ENCODE measurements at places on chromosomes 1 and 21. TPM values are rescaled to one million over a fixed set of nuclear protein-coding genes. Genes with fewer than 3 reads are reported as not detected.

DNA sequence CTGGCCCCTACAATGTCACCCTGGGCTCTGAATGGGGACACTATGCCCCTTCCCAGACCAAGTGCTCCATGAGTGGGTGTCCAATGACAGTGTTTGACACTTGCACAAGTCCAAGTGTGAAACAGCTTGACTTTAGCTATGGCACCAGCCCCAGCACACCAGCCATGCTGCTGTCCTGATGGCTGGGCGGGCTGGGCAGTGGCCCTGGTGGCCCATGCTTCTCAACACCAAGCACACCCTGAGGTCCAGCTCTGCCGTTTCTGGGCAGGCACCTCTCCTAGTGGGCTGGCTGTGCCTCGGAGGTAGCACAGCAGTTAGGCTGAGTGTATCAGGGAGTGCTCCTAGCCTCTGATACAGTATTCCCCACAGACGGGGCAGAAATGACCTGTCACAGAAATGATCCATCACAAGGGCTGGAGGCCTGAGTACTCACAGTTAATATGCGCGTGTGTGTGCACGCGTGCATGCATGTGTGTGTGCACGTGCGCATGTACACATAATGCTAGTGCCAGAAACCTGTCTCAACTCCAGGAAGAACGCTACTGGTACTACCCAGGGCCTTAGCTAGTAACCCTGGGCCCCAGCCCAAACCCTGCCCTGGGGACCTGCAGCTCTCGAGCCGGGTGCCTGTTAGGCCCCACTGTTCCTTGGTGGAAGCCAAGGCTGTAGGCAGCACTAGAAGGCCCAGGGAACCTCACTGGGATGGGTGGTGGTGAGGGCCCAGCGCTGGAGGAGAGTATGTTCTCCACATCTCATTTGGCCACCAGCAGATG is 134.0 kb downstream of the DMRTB1 start:
- peak; percentile 48 for DNase-seq

- DNase-seq: no peak
Measured at GRCh38 chr1:91502672-91503184, 2.1 kb downstream of the CDC7 start.

GRCh38 chr1:212618466-212619210 is 10.1 kb downstream of the ATF3 start:
- no peak for DNase-seq

DNA sequence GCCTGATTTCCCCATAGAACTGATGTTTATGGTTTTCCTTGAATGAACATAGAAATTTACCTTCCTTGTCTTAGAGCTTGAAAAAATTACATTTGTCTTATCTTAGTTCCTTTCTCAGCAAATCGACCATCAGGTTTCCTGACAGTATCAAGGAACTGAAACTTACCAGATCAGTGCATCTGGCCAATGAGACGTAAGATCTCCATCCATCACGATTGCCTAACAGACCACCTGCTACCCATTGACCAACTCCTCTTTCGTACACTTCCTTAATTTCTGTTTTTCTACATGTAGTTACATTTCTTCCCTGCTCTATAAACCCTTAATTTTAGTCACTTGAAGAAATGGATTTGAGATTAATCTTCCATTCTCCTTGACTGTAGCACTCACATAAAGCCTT is 57.4 kb upstream of the TMPRSS15 start:
- DNase-seq: no peak

GRCh38 chr1:113875714-113876113 is 4.2 kb upstream of the PTPN22 start:
- no peak for DNase-seq

The SLFNL1 gene
- total RNA-seq: 0.27 TPM
